Stimulated activated CD8-positive, alpha-beta memory T cell treated with anti-CD3 and anti-CD28 coated beads, Interleukin-2, amount 100 ng/mL, for 1 hour (primary cell): ENCODE measurements at places on chromosomes 3 and 15.

DNA sequence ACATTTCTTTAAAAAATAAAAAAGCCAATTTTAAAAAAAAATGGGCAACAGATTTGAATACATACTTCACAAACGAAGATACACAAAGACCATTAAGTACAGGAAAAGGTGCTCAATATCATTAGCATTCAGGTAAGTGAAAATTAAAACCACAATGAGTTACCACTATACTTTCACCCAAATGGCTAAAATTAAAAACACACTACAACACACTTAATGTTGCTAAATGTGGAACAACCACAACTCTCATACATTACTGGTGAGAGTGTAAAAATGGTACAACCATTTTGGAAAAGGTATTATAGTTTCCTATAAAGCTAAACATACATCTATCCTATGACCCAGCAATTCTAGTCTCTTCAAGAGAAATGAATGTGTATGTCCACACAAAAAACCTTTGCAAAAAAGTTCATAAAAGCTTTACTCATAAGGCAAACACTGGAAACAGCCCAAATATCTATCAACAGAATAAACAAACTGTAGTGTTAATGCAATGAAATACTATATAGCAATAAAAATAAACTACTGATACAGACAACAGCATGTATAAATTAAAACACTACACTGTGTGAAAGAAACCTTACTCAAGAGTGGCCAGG is 14.9 kb downstream of the IP6K1 start:
- no peak for DNase-seq

DNA sequence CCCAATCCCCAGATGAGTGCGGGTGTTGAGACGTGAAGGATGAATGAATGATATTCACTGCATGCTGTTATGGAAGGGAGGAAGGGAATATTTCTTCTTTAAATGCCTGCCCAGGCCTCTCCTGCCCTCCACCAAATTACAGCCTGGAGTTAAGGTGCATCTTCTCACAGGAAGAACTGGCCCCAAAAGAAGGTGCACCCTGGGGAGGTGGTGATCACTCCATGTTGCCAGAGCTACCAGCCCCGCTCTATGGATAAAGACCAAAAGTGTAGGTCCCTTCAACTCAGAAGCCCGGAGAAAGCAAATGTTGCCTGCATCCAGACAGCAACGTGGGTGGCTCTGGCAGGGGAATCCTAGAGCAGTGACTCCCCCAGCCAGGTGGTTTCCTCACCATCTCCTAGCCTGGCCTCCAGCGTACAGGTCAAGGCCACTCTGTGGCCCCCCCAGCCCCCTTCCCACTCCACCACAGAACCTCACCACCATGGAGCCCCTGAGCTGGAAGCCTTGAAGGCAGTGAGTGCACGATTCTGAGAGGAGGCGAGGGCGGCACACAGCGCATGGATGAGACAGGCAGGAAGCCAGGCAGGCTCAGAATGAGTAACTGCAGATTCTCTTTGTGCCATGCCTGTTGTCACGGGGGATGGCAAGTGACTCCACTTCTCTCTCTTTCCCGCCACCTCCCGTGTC is 3.5 kb upstream of the VIPR1 start:
- DNase-seq: no peak

DNA sequence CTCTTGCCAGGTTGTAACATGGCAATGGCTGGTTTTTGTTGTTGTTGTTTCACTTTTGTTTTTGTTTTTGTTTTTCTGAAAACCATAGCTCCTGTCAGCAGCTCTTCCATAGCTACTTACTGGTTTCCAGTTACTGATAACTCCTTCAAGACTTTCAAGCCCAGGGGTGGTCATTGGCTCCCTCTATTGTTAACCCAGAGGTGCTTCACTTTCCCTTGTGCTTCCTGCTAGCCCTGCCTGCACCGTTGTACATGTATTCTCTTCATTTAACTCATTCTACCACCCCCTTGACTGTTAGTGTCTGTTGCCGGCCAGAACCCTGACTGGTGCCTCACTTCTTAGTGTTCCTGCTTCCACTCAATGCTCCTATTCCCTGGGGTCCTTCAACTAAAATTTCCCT is 4.2 kb upstream of the TRAT1 start:
- DNase-seq: peak; percentile 18

DNA sequence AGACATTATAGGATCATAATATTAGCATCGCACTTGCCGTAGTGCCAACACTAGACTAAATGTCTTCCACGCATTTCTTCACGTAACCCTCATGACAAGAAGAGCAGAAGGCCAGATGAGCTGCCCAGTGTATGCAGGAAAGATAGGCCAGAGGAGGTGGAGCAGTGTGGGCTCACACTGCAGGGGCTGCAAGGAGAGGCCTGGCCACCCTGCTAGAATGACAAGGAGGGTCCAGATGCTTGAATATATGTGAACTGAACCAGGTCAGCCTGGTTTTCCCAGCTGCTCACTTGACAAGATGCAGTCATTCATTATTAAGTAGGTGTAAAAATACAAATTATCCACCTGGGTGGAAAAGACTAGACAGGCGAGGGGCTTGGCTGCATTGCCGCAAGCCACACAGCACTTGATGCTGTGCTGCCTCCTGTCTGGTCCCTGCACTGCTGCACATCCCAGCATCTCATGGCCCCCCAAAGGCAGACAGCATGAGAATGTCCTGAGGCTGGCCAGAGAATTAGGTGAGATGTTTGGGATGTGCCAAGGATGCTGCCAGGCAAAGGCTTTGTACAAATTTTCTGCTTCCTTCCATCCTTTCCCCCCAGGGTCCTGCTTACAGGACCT is 115.2 kb downstream of the NTRK3 start:
- DNase-seq: no peak

GRCh38 chr3:70138606-70139005 is 139.1 kb downstream of the SAMMSON start:
- no peak for DNase-seq

GRCh38 chr15:91140601-91141000 is 40.5 kb downstream of the SV2B start:
- no peak for DNase-seq

DNA sequence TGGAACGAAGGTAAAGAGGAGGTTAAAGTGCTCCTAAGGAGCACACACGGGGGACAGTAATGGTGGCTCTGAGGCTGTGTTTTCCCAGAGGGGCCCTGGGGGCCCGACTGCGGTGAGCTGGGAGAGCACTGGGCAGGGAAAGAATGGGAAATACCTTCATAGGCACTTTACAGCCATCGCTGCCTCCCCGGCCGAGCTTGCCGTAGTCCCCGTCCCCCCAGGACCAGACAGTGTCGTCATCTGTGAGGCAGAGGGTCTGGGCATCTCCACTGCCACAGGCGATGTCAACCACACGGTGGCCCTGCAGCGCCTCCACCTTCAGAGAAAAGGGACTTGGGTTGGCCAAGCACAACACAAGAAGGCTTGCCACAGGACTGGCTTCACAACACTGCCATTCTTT is 32.8 kb upstream of the OCA2 start:
- no peak for DNase-seq

GRCh38 chr3:187960820-187961219 is 193.1 kb upstream of the LPP start:
- DNase-seq: no peak

DNA sequence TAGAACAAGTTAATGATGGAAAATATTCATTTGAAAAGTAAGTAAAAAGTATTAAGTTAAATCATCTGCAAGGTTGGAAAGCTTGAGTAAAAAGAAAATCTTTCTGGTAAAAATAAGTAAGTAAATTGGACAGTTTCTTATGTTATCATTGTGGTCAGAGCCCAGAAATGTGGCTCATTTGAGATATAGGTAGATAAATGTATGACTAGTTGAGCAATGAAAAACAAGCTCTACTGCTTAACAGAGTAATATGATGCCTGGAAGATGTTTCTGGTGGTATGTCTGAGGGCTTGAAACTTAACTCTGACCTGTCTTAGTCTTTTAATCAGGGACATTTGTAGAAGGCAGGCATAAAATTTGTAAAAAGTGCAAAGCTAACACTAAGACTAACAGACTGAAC is 444.0 kb downstream of the MFSD1 start:
- no peak for DNase-seq

DNA sequence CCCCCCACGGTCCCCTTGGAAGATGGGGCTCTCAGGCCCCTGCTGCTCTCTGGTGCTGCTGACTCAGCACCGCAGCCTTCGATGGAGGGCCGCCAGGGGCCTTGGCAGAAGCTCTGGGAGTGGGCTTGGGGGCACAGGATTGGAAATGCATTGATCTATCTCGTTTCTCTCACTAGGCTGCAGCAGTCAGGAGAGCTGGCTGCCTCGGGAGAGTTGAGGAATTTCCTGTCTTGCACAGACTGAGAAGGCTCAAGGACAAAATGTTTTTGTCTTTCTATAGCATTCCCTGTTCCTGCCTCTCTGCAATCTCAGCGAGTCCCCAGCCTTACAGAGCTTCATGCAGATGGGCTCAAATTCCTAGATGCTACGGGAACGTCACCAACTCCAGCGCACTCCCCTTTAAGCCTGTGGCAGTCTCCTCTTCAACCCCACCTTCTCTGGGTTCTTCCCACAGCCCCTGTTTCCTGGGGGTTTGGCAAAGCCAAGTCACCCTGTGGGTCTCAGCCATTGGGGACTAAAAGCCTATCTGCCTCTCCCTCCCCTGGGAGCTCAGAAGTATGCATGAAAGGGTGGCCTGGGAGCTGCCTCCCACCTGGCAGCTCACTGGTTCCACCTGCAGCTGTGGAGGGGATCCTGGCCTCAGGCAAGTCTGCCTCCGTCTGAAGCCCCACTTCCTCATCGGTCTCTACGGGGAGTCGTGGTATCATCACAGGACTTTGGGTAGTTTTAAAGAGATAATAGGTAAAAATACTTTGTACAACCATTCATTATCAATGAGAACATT is 127.4 kb upstream of the HACD2 start:
- no peak for DNase-seq

DNA sequence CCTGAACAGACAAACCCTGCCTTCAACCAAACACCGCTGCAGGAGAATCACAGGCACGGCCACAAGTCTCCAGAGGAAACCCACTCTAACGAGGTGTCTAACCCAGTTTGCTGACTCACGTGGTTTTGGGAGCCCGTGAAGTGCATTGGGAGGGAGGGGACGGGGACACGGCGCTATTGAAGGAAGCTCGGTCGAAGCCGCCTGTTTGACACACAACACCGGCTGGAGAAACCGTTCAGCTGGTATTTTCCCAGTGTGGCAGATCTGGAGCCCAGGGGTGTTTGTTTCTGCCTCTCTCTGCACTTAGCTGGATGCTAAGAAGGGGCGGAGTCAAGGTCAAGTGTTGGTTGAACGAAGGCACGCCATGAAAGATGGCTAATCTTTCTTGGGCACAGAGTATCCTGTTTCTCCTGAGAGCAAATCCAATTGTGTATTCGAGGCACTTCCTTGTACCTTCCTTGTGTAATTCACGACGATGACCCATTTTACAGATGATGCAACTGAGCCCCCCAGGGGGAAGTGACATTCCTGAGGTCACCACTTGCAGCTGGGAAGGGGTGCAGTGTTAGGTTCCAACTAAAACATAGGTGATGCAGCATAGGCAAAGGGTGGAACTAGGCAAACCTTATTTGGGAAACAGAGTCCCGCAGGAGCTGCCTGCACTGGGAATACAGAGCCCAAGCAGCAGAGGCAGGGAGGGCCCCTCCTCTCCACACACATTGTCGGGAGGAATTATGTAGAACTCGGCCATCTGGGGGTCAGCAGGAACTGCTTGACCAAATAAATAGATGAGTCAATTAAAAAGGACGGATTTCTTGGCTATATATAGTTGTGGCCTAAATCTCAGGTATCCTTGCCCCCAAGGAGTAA is 22.5 kb downstream of the SLC6A6 start:
- DNase-seq: peak; percentile 30

DNA sequence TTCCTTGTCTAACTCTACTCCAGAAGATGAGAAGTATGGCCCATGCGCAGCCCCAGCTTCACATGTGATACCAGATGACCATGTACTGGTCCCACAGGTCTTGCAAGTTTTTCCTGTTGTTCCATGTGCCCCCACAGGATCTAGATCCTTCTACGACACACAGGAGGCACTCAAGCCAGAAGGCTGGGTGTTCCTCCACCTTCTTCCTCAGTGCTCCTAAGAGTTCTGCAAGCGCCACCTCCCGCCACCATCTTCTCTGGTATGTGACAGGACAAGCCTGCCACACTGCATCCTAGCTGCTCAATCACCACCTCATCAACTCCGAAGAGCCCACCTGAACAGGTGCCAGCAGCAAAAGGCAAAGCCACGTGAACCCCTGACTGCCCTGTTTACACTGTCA is 43.1 kb downstream of the XXYLT1 start:
- DNase-seq: no peak

DNA sequence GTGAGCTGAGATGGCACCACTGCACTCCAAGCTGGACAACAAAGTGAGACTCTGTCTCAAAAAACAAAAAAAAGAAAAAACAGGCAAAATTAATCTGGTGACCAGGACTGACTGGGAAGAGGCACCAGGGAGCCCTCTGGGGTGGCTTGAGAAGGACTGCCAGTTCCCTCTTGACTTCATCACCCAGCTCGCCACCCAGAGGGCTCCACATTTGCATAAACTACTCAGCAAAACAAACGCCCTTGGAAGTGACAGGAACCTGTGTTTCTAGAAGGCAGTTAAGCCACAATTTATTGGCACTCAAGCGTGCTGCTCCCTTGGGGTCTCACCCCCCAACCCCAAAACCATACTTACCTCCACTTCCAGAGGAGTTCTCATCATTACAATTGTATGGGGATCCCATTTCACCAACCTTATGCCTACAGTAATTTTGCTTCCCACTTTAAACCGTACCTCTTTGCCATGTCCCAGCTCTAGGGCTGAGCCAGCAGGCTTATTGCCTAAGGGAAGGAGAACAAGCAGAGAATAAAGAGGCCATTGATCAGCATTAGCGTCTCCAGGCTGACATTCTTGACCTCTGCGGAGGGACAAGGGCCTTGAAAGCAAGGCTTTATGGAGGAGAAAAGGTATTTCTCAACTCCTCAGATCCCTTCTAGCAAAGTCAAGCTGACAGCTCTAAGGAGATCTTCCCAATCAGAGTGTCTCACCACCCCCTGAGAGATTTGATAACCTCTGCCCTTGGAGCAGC is 357.4 kb downstream of the SHQ1 start:
- DNase-seq: no peak

DNA sequence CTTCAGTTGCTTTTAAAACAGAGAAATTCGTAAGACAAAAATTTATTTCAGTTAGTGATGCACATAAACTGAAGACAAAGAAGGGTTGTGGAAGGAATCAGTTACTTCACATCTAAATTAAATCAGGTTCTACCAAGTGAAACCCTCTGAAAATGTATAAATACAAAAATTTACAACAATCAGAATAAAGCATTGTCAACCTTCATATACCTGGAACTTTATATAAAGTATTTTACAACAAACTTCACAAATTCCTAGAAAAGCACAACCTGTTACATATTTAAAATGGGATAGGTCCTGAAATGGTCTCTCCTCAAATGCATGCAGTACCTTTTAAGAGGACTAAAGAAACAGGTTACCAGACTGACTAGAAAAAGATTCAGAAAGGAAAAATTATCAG is 26.9 kb downstream of the ATOSA start:
- no peak for DNase-seq
